Stimulated activated CD8-positive, alpha-beta memory T cell treated with anti-CD3 and anti-CD28 coated beads, Interleukin-7, amount 100 ng/mL, for 1 hour (primary cell): ENCODE measurements at places on chromosomes 2 and 18.

- DNase-seq: no peak
Observed at GRCh38 chr2:191888400-191889166, 41.7 kb upstream of the CAVIN2 start.

DNA sequence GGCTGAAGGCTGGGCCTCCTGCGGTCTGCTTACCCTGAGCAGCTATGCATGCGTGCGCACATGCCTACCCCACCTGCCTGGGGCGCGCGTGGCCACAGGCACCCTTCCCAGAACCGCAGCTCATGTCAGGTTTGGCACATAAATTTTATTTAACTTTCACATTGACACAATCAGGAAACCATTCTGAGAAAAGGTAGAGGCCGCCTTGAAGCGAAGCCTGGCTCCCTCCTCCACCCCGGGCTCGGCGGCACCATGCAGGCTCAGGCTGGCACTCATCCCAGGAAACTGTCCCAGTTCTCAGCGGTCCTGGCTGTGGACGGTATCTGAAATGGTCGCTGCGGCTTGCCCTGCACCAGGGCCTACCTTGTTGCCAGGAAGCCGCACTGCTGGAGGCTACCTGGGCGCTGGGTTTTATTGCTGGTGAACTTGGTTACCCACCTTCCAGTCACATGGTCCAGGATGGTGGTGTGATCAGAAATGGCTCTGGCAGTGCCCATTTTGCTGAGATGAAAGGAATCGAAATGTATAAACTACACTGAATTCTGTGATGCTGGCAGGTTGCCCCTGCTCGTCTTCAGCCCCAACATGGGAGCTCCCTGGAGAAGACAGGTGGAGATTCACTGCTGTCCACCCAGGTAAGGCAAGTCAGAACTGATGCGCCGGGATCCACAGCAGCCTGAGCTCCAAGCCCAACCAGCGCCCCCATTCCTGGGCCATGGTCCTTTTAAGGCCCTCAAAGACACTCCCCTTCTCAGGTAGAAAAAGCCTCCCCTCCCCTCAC is 25.5 kb downstream of the CHST10 start:
- no peak for DNase-seq

- no peak for DNase-seq
Observed at GRCh38 chr2:62577994-62578781, 72.2 kb upstream of the TMEM17 start.

GRCh38 chr18:22311301-22311700 is 106.4 kb downstream of the CTAGE1 start:
- no peak for DNase-seq

- DNase-seq: no peak
Observed at GRCh38 chr18:13649397-13650390, 76.7 kb downstream of the FAM210A start.

GRCh38 chr2:128329607-128330006 is 10.9 kb upstream of the HS6ST1 start:
- no peak for DNase-seq

DNA sequence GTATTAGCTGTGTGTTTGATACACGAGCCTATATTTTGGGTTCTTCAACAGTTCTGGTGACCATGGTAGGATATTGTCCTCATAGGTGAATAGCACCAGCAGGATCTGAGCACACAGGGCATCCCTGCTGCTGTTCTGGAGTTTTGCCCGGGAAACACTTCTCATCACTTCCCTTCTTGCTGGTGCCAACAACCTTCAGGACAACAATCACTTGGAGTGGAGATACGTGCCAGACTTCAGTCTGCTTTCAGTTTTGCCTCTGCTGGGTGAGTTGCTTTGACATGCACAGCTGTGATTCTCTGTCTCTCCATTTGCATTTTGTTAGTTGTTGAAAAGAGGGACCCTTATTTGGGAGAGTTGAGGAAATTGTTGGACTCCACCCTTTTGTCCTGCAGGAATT is 1347.2 kb upstream of the DDX18 start:
- no peak for DNase-seq

DNA sequence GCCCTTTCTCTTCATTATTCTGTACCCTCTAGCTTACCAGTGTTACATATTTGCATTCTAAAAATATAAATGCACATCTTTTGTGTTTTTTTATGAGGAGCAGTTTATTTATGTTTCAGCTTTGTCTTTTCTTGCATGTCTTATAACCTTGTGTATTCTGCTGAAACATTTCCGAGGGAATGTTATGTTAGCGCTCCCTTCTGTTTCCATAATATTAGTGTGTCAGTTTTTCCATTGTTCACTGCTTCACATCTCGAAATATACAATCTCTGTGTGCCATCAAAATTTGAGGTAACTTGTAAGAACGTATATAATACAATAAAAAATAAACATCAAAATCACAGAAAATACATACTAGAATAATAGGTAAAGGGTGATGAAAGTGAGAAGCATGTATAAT is 153.3 kb downstream of the PKP4 start:
- no peak for DNase-seq

GRCh38 chr2:236568068-236568921 is 1.3 kb upstream of the ACKR3 start:
- DNase-seq: no peak

- no peak for DNase-seq
Observed at GRCh38 chr2:99811544-99811943, 321.7 kb upstream of the REV1 start.
